ENCODE measurements at places on chromosomes 1 and 21.

- no peak for DNase-seq
Observed at GRCh38 chr1:201173736-201174135, 16.9 kb upstream of the IGFN1 start.

DNA sequence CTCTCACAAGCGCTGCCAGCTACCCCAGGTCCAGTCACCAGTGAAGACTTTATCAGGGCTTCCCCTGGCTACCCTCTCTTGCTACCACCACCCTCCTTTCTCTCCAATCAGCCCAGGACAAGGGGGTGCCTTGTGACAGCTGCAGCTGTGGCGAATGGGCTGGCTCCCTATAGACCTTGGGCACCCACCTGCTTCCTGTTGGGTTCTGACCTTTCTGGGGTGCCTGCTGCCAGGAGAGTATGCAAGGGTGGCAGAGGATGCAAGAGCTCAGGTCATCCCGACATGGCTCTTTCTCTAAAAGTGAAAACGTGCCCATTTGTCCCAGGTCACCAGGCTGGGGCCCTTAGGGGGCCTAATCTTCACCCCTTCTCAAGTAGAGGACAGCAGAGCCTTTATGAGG, 6.6 kb downstream of the KLHDC8A start:
- no peak for DNase-seq

GRCh38 chr1:100277866-100278265, 11.8 kb downstream of the RTCA start:
- DNase-seq, result no peak

DNA sequence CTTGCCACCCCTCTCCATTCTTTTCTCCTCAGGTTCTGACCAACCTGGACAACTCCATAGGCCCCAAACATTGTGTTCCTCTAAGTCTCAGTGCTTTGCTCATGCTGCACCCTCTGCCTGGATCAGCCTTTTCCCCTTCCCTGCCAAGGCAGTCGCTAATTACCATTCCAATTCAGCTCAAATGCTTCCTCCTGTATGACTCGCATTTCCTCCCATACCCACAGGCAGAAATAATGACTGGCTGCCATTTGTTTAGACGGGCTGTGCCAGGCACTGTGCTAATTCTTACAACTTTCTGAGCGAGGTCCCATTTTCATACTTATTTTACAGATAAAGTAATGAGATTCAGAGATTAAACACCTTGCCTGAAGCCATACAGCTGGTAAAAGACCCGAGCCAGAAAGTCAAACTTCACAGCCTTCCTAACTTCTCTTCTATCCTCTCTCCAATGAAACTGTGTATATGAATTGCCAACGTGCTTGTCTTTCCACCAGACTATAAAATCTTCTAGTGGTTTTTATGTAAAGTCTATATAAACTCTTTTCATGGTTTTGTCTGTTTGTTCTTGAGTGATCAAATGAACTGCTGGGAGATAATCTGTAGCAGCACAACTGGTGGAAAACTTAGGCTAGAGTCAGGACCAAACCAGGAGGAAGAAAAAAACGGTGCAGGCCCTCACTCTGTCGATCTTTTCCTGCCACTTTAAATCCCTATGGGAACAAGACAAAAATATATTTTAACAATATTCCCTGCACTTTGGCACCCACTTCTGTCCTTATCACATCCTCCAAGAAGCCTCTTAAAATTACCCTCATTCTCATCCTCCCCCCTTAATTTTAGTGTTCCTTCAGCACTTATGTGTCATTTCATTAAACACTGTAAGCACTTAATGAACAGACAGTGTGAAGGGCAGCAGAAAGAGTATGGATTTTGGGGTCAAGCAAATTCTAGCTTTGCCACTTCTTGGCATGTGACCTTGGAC, 33.7 kb downstream of the RAB3B start:
- DNase-seq, result no peak

- no peak for DNase-seq
Observed at GRCh38 chr1:235325139-235325538, 2.8 kb downstream of the ARID4B start.

- DNase-seq, result no peak
Observed at GRCh38 chr1:118982821-118983557, 5.2 kb downstream of the TBX15 start.

GRCh38 chr1:116066868-116067565, 44.2 kb upstream of the MAB21L3 start:
- no peak for DNase-seq

GRCh38 chr1:176450526-176450925, 12.4 kb upstream of the PAPPA2 start:
- no peak for DNase-seq

DNA sequence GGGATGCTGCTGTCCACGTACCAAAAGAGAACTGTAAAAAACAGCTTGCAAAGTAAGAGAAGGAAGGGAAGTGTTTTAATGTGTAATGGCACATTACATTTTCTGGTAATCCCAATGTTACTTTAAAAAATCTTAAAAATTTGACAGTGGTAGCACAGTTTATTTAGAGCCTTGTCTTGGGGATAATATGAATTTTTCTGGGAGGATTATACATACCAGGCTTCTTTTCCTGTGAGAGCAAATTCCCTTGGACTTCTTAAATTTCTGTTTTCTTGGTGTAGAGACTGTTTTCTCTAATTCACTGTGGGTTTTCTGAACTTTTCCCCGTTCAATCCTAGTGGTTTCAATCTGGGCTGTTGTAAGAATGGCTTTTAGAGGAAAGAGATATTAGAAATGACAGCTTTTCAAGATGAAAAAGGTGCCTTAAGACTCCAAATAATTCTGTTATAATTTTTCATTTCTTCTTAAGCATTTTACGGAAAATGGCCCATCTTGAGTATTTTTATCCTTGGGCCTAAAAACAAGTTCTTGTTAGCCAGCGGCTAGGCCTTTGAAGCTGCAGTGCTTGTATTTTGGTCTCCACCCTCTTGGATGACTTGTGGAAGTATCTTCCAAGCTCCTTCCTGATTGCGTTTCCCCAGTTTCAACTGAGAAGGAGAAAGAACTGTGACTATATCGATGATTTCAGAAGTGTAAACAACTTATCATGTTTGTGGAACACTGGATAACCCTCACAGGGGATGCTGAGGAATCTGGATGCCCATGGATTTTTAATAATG, 70.0 kb downstream of the LEPR start:
- DNase-seq, result no peak

- DNase-seq, result no peak
Observed at GRCh38 chr1:171666114-171666769, 13.8 kb upstream of the MYOC start.

- DNase-seq, result no peak
Observed at GRCh38 chr1:41777695-41778094, 141.0 kb downstream of the HIVEP3 start.

DNA sequence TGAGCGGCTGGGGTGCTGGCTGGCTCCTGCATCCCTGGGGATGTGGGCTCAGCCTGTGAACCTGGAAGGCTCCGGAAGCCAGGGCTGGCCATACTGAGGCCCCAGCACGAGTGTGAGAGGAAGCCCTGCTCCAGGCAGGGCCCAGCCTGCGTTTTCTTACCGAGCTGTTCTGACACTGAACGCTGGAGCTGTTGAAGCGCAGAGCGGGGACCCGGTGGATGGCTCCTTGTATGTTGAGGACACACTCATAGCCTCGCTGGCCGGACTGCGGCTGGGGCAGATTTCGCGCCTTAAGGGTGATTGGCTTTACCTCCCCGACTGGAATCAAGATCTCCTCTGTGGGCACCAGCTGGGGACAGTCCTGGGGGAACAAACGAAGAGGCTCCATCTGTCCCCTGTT, 160.0 kb downstream of the PLXNA2 start:
- no peak for DNase-seq

GRCh38 chr1:2499986-2500596, 24.0 kb downstream of the PLCH2 start:
- DNase-seq, result peak; percentile 12

DNA sequence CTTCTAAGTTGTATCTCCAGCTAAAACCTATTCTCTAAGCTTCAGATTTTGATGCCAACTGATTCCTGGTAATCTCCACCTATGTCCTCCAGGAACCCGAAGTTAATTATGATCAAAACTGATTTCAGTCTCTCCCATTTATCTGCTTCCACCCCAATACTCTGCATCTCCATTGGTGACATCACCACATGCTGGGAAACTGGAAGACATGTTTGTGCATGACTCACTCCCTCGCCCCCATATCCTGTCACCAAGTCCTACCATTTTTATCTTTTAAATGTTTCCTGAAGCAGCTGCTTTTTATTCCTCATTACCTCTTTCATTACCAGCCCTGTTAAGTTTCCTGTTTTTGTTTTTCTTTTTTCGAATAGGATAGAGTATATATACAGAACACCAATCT, 228.5 kb downstream of the LRRC40 start:
- DNase-seq, result no peak

GRCh38 chr1:243848858-243849420, 1.1 kb downstream of the AKT3 start:
- DNase-seq, result peak; percentile 50

- DNase-seq, result no peak
Observed at GRCh38 chr1:54153535-54154439, 987 bp upstream of the CDCP2 start.

DNA sequence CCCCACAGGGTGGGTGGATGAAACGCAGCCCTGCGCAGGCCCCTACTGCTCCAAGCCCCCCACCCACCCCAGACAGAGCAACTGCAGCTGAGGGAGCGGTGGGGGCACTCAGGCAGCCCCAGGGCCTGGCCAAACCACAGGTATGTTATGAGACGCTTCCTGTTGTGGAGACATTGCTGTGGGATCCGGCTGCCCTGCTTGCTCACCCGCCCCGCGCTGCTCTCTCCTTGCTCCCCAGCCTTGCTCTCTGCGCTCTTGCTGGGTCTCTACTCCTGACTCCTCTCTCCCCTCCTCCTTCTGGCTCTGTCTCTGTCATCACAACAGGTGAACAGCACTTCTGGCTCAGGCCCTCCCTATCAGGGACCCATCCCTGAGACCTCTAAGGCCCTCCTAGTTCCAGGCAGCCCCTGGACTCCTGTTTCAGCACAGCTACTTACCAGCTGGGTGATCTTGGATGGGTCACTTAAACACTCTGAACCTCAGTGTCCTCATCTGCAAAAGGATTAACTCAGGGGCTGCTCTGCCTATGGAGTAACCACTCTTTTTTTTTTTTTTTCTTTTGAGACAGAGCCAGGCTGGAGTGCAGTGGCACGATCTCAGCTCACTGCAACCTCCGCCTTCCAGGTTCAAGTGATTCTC, 15.9 kb downstream of the COL8A2 start:
- DNase-seq, result peak; percentile 25

- DNase-seq, result no peak
Observed at GRCh38 chr1:111577814-111578213, 41.8 kb upstream of the RAP1A start.

- no peak for DNase-seq
Observed at GRCh38 chr1:205998457-205999241, 4.5 kb downstream of the RAB7B start.

GRCh38 chr1:10916991-10917390, 95.5 kb upstream of the TARDBP start:
- DNase-seq, result no peak

GRCh38 chr1:119308130-119308700, 60.4 kb upstream of the HAO2 start:
- DNase-seq, result no peak

DNA sequence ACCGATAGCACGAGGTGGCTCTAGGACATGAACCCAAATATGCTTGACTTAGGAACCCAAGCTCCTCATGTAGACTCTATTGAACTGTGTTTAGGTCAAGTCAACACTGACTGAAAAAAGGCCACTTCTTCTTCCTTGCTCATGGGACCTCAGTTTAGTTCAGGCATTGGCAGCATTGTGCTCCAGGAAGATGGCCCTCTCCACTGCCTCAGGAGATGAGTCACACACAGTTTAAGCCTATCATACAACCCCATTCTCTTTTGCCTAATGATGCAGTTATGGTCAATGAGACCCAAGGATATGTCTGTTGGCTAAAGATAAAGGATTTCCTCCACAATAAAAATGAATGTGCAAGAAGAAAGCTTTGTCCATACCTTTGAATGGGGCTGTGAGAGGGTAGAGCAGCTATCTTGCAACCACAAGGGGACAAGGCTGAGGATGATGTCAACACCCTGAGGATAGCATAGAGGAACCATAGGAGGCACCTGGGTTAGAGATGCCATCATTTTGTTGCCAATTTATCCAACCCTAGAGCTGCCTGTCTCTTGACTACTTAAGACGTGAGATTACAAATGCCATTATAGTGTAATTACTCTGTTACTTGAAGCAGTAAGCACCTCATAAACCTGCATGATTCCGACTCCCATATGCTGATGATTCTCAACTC, 3.0 kb upstream of the TRIM63 start:
- no peak for DNase-seq

DNA sequence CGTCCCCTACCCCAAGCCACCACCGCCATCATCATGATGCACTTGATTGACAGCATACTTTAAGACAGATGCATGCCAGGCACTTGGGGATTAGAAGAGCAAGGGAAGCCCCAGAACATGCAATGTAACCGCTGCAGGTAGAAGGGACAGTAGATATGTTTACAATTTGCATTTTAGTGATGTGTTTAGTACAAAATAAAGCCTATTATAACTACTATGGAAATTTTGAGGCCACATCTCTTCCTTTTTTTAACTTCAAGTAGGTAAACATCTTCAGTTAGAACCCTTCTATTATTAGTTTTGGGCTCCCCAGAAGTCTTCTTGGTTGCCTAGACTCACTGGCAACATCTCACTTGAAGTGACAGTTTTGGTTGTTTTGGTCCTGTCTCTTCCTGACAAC, 25.3 kb downstream of the CR1L start:
- no peak for DNase-seq

GRCh38 chr21:15363921-15364320, 299.1 kb upstream of the NRIP1 start:
- no peak for DNase-seq

DNA sequence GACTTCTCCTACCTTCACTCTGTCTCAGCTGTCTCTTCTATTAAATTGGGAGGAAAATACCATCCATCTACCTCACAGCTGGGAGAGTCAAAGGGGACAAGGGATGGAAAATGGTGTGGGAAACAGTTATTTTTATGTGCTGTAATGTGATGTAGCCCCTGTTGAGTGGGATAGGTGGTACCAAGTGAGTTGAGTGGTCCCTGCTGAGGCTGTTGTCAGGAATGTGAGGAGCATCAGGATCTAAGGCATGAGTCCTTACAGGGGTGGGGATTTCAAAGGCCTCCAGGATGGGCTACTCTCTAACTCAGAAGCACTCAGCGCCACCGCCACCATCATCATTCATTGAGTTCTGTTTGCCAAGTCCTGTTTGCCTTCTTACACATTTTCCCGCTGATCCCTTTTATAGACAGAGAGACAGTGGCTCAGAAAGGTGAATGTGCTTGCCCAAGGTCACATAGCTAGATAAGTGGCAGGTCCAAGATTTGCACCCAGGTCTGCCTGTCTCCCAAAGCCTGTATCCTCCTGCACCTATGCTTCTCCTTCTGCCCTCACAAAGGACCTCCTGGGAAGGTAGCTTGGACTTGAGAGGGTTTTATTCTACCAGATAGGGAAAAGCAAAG, 4.6 kb upstream of the ID3 start:
- no peak for DNase-seq

All from activated CD4-positive, alpha-beta T cell treated with anti-CD3 and anti-CD28 coated beads, Interleukin-2, amount 50 U/mL, for 16 hours (primary cell).